ENCODE measurements at places on chromosomes 16 and 17.

- peak; percentile 86 for DNase-seq
Measured at GRCh38 chr17:73030995-73031394, 61.5 kb downstream of the SLC39A11 start.

DNA sequence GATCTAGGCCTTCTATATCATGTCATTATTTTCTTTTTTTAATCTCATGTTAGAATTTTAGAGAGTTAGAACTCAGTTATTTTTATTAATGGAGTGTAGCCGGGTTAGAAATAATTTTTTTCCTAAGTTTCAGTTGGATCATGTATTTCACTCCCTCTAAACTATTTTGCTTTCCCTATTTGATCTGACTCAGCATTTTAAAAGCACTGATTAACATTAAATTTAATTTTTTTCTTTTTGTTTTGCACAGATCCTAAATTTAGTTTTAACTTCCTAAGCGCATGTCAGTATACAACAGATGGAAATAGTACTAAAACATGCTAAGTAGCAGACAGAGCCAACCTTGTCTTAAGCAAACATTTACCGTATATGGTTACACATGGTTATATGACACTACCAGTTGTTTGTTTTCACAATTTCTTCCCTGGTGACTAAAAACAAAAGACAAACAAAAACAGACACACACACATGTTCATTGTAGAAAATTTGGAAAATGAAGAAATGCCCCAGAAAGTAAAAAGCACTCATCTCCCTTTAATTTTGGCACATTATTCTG lies 33.6 kb upstream of the RAB11FIP4 start:
- no peak for DNase-seq

GRCh38 chr16:23124315-23124714 lies 24.9 kb downstream of the USP31 start:
- no peak for DNase-seq

DNA sequence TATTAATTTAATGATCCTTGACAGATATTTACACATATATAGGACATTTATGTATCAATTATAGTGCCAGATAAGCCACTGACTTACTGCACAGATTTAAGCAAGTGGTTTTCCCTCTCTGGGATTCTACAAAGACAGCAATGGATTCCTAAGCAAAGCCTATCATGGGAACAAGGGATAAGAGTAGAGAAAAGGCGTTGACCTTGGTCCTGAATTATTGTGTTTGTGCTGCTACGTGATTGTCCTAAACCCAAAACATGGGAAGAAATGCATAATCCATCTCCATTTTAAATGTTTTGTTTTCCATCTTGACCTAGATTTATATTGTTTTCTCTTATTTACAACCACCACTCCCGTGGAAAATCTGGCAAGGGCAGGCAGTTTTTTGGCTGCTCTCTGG lies 14.0 kb downstream of the SLFN11 start:
- DNase-seq = no peak

DNA sequence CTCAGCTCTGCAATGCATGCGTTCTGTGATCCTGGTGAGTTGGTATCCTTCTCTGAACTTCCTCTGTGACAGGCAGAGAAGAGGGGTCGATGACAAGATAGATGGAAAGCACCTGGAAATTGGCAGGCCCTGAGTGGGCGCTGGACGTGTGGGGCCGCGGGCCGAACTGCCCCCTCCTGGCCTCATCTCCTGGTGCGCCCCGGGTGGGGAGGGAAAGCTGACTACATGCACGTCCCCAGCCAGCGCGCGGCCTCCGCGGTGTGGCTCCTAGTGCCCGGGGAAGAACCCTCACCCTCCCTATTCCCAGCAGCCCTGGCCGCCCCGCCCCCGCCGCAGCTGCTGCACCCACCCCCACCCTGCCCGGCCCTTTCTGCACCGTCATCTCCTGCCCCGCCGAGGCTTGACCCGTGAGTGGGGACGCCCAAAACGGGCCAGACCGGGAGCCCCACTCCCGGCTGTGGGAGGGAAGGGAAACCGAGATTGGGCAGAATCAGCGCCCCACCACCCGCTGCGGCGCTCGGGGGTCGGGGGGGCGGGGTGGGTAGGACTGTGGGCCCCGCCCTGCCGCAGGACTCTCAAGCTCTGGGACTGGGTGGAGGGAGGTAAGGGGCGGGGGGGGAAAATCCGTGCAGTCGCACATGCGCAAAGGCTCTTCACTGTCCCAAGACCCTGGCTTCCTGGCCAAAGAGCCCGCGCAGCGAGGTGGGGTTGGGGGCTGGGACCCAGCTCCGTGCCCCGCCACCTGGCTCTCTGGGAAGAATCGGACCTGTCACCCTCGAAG lies at the start of gene NOL3:
Gene NOL3 (plus strand): TSS at position 371 of the 781 bp plus-strand sequence.
- DNase-seq = peak; percentile 84

DNA sequence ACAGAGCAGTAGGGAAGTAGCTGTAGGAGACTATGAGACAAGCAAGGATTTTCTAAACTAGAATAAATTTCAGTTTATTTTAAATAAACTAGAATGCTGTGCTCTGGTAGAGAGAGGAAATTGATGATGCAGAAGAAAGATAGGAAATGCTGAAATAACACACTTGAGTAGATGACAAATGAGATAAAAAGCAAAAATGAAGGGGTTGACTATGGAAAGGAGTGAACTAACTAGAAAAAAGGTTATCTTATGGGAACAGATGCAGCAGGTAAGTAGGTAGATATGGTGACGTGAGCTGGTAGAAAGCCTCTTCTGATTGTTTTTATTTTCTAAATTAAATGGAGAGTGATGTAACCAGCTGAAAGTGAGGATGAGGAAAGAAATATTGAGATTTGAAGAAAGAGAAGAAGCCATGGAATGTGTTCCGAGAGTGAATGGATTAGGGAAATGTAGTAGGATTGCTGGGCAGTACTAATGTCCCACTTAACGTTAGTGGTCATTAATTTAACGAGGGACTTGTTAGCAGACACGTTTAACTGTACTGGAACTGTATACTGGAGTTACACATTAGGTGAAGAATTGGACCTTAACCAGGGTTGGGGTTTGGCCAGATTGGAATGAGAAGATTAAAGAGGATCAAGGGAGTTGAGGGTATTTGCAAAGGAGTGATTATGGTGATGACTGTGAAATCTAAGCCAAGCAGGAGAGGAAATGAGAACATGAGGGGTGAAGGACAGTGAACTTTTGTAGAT lies 196.5 kb downstream of the TANC2 start:
- DNase-seq = peak; percentile 30

All from NCI-H524 (cell line).